Stimulated activated CD8-positive, alpha-beta memory T cell treated with anti-CD3 and anti-CD28 coated beads, Interleukin-15, amount 100 ng/mL, for 4 hours (primary cell): ENCODE measurements at places on chromosomes 12 and 14.

DNA sequence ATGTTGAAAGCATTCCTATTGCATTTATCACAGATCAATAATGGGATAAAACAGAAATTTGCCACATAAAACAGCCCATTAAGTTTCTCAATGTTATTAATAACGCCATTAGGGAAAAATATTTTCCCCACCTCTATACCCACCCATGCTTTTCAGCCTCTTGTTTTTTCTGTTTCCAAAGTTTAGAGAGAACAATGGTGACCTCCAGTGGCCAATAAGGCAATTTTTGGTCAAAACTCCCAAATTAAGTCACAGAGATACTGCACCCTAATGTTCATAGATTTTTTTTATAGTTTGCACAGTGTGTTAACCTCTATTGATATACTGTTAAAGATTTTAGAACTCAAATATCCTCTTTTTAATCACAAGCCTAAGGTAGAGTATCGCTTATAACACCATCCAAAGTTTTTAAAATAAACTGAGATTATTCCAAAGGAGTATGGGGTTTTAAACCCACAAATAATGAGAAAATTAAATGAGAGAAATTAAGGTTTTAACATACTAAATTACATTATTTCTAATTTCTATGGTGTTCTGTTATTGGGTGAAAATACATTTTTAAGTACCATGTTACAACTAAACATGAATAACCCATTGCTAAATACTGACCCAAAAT is 184.7 kb upstream of the DCN start:
- no peak for DNase-seq

- DNase-seq = no peak
Observed at GRCh38 chr14:90782892-90783291, 33.3 kb downstream of the TTC7B start.

DNA sequence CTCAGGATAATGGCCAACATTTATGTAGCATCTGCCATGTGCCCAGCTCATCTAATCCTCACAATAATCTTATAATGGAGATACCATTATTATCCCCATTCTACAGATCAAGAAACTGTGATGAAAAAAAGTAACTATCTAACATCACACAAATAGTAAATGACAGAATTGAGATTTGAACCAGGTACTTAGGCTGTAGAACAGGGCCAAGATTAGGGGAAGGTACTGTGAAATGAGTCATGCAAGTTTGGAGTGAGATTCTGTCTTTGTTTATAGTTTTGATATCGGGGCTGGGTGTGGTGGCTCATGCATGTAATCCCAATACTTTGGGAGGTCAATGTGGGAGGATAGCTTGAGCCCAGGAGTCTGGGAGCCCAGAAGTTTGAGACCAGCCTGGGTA is 1.3 kb upstream of the GNPTAB start:
- no peak for DNase-seq

GRCh38 chr14:70018713-70019211 is 139.5 kb downstream of the SMOC1 start:
- no peak for DNase-seq

DNA sequence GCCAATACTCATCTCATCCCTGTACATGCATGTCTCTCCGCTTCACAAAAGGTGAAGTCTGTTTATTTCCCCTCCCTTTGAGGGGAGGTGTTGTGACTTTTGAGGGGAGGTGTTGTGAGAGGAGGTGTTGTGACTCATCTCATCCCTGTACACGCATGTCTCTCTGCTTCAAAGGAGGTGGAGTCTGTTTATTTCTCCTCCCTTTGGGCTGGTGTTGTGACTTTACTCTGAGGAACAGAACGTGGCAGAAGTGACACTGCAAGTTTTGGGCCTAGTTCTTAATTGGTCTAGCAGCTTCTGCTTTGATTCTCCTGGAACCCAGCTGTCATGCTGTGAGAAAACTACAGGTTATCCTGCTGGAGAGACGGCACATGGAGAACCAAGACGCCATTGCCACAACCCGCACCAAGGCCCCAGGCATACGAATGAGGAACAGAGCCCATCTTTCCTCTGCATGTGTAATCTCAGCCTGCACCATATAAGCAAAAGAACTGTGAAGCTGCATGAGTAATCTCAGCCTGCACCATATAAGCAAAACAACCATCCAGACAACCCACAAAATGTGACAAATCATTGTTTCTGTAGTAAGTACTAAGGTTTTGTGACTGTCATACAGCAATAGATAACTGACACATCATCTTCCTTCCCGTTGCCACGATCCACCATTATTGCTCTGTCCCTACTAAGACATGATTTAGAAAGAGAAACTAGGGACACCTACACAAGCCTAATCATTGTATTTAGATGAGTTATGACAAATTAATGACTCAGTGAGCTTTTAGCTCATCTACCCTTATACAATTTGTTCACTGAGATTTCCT is 30.0 kb downstream of the GALNT4 start:
- DNase-seq = no peak

GRCh38 chr12:93798279-93799151 is 121.3 kb downstream of the CRADD start:
- DNase-seq = no peak

- no peak for DNase-seq
Observed at GRCh38 chr14:35297706-35298105, 5.5 kb downstream of the PSMA6 start.

DNA sequence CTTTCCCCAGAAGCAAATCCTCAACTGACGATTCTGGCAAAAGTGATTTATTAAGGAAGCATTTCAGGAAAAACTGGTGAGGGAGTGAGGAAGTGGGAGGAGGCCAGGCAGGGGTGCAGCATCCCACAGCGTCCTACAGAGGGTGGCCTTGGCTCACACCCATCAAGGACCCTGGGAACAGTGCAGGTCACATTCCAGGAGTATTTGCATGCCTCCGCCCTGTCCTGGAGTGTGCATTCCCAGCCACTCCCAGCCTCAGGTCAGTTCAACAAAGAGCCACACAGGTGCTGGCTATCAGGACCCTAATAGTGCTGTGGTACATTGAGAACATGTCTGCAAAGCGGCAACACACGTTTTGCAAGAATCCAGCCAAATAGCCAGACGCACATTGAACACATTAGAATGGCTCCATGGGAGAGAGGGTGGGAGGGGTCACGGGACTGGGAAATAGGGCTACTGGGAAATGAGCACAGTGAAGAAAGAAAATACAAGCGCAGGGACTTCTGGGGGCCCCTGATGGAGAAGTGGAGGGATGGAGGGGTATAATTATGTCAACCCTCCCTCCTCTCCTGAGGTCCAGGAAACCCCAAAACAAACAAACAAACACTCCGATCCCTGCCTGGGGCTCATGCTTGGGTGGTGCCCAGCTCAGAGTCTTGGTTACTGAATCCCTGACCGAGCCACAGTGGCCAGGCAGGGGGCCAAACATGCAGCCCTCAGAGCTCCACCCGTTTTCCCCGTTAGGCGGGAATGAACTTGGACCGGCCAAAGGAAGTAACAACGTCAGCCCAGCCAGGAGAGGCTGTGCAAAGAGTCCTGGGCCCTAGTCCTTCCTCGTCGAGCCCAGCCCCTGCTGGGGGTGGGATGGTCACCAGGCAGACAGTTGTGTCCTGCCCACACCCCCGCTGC is 36.5 kb downstream of the CMKLR1 start:
- DNase-seq = no peak

DNA sequence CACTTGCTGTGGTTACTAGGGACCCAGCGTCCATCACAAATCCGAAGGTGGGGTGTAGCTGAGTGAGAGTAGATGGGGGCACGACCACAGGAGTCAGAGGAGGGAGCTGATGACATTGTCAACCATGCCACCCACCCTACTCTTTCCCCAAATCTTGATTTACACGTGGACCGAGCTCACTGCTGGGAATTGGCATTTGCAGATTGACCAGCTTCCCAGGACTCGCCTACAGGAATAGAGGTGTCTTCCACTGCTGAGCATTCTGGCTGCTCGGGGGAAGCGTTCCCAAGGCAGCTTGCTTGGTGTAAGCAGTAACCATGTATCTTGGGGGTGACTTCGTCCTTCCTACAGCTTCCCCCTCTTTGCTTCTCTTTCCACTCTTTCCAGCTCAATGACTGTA is 353 bp upstream of the PTPRR start:
- DNase-seq = no peak

DNA sequence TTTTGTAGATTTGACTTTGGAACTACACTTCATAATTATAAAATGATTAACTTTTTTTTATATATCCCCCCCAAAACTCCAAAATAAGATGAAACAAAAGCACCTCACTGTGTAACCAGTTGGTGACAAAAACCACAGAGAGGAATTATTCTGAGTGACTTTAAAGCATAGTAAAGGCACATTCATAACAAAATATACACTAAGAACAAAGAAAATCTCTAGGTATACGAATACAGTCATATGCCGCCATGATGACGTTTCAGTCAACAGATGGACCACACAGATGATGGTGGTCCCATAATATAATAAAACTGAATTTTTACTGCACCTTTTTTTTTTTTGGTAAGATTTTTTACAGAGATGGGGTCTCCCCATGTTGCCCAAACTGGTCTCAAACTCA is 70.7 kb downstream of the MED13L start:
- DNase-seq = no peak

- no peak for DNase-seq
Observed at GRCh38 chr14:75711105-75711795, 50.2 kb downstream of the TTLL5 start.

- no peak for DNase-seq
Observed at GRCh38 chr12:104502217-104502616, 45.5 kb downstream of the CHST11 start.

DNA sequence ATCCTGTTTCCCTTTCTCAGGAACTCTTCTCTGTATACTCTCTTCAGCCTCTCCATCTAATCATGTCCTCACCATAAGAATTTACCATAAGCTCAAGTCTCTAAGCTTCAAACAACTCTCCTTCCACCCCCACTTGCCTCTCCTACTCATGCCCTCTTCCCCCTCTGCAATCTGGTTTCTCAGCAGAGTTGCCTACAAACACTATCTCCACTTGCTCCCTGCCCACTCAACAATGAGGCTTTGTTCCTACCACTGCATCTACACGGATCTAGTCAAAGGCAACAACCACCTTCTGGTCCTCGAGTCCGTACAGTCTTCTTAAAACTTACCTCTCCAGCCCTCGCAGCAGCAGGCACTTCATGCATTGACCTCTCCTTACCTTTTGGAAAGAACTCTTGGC is 17.2 kb upstream of the FBLN5 start:
- DNase-seq = no peak
